ENCODE measurements at places on chromosomes 16 and 17. TPM values are rescaled to one million over a fixed set of nuclear protein-coding genes. Genes with fewer than 3 reads are reported as not detected.

- H3K27ac ChIP-seq: no peak overlapping the region
- no peak for DNase-seq
- H3K27me3 ChIP-seq: no peaks in the 10 kb centered on the region
- no peak overlapping the region for H3K4me3 ChIP-seq
Observed at GRCh38 chr16:18816286-18816685, 14.9 kb upstream of the ARL6IP1 start.

- H3K4me1 ChIP-seq: no peaks in the 10 kb centered on the region
- H3K4me3 ChIP-seq: no peak overlapping the region
- H3K27me3 ChIP-seq: no peaks in the 10 kb centered on the region
- DNase-seq: no peak
Observed at GRCh38 chr16:27759301-27759871, 209.4 kb downstream of the KATNIP start.

DNA sequence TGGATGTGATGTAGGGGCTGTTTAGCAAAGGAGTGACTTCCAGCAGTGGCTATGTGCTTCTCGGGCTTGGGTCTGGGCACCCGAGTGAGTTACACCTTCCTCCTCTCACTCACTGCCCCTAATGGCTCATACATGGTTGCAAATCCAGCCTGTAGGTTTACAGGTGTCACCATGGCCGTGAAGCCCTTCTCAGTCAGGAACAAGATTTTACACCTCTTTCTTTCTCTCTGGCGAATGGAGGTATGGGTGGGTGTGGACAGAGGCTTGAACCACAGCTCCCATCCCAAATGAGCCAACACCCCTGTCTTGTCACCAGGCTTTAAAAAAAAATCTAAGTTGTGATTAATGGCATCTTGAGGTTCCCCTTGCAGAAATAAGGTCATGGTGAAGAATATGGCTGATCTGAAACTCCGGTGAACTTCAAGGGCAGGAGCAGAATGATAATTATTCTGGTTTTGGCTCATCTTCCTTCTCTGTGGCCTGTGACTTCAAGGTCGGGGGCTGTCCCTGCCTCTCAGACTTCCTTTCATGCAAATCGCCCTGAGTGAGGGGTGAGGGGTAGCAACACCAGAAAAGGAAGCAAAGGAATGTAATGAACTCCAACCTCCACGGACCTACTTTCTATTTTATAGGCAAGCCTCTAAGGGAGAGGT is 331.2 kb downstream of the MAF start:
- DNase-seq: no peak
- H3K4me3 ChIP-seq: no peak overlapping the region
- H3K27ac ChIP-seq: no peak overlapping the region
- H3K36me3 ChIP-seq: no peaks in the 10 kb centered on the region
- peaks cover 3% of the 10 kb centered on the region for H3K4me1 ChIP-seq
- no peaks in the 10 kb centered on the region for H3K27me3 ChIP-seq

Gene KCNH4
- total RNA-seq: not detected

- peak; percentile 98 for DNase-seq
- no peaks in the 10 kb centered on the region for H3K4me1 ChIP-seq
- H3K4me3 ChIP-seq: peak overlapping the region; percentile 48
- H3K27ac ChIP-seq: no peak overlapping the region
Observed at GRCh38 chr16:83926726-83927397, 26.2 kb upstream of the OSGIN1 start.

- no peak for DNase-seq
- no peaks in the 10 kb centered on the region for H3K27me3 ChIP-seq
- no peaks in the 10 kb centered on the region for H3K36me3 ChIP-seq
- H3K27ac ChIP-seq: no peak overlapping the region
Observed at GRCh38 chr17:58936295-58936694, 170.4 kb downstream of the TRIM37 start.

DNA sequence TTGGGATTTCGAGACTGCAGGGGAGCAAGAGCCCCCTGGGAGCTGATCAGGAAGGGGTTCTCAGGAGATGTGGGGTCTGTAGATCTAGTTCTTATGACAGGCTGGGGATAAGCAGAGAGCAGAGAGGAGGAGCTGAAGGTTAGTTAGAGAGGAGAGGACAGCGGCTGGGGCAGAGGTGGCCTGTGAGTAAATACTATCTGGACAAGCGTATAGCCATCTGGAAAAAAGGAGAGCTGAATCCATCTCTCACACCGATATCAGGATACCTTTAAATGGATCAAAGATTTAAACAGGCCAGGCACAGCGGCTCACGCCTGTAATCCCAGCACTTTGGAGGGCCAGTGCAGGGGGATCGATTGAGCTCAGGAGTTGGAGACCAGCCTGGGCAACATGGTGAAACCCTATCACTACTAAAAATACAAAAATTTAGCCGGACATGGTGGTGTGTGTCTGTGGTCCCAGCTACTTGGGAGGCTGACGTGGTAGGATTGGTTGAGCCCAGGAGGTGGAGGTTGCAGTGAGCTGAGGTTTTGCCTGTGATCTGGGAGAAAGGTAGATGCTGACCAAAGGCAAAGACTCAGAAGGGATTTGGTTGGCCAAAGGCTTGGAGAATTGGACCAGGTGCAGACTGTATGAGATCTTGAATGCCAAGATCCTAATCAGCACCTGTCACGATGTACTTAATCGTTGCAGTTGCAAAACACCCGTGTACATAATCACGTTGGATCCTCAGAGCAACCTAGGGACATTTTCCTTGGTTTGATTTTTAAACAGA is 18.9 kb upstream of the SLC25A19 start:
- no peak for DNase-seq
- no peak overlapping the region for H3K4me3 ChIP-seq
- H3K27me3 ChIP-seq: no peaks in the 10 kb centered on the region
- H3K36me3 ChIP-seq: no peaks in the 10 kb centered on the region

DNA sequence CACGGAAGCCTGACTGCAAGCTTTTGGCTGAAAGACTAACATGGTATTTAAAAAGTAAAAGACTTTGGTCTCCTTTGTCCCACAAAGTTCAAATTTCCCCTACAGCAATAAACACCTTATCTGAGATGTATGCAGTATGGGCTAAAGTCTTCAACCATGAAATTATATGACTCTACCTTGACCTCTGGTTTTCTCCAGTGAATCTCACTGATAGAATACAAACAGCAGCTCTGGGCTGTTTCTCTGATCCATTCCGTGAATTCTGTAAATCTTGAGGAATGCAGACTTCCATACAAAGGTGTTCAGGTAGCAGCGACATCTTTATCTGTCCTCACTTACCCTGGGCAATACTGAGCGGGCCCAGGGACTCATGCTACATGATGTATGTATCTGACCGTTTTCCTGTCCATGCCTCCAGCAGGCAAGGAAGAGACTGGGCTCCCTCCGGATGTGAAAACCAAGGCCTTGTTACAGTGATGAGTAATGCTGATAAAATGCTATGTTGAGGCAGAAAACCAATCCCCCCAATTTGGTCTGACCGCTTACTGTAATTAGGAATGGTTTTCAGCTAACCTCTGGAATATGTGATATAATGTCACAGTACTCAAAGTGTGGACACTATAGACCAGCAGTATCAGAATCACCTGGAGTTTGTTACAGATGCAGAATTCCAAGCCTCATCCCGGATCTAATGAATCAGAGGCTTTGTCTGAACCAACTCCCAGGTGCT is 589.8 kb downstream of the HS3ST4 start:
- H3K36me3 ChIP-seq: no peaks in the 10 kb centered on the region
- H3K4me1 ChIP-seq: no peaks in the 10 kb centered on the region
- no peak overlapping the region for H3K4me3 ChIP-seq

DNA sequence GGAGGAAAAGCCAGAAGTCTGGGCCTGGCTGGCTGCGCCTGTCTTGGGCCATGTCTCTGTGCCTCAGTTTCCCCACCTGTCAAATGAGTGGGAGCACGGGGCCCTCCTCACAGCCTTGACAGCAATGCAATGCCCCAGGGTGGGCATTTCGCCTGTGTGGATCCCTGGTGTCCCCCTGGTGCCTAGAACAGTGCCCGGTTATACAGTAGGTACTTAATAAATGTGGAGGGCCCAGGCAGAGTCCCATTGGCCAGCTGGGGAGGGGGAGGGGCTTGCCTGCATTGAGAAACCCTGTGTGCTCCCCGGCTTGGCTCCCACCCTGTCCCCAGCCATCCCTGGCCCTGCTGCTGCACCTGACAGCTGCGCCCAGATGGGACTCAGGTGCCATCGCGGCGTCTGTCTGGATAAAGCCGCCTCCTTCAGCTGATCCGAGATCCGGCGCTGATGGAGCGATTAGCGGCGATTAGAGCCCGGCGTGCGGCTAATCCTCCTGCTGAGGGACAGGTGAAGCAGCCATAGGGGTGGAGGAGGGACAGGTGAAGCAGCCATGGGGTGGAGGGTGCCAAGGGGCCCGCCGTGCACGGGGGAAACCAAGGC is 12.4 kb downstream of the ZFPM1 start:
- no peak overlapping the region for H3K27ac ChIP-seq
- DNase-seq: no peak
- peaks cover 13% of the 10 kb centered on the region for H3K4me1 ChIP-seq
- no peaks in the 10 kb centered on the region for H3K27me3 ChIP-seq
- no peaks in the 10 kb centered on the region for H3K36me3 ChIP-seq

DNA sequence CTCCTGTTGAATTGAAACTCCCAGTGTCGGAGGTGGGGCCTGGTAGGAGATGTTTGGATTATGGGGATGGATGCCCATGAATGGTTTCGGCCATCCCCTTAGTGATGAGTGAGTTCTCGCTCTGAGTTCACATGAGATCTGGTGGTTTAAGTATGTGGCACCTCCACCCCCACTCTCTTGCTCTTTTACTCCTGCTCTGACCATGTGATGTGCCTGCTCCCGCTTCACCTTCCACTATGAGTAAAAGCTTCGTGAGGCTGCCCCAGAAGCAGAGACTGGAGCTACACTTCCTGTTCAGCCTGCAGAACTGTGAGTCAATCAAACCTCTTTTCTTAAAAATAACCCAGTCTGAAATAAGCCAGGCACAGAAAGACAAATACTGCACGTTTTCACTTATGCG is 512.4 kb downstream of the HS3ST4 start:
- no peaks in the 10 kb centered on the region for H3K4me1 ChIP-seq
- H3K36me3 ChIP-seq: no peaks in the 10 kb centered on the region
- H3K27me3 ChIP-seq: no peaks in the 10 kb centered on the region
- DNase-seq: no peak
- no peak overlapping the region for H3K27ac ChIP-seq
- H3K4me3 ChIP-seq: no peak overlapping the region

- DNase-seq: peak; percentile 95
- no peaks in the 10 kb centered on the region for H3K36me3 ChIP-seq
- H3K27me3 ChIP-seq: no peaks in the 10 kb centered on the region
- H3K4me3 ChIP-seq: no peak overlapping the region
- no peaks in the 10 kb centered on the region for H3K4me1 ChIP-seq
Observed at GRCh38 chr16:4358831-4359561, 7.9 kb upstream of the PAM16 start.

- no peaks in the 10 kb centered on the region for H3K36me3 ChIP-seq
- H3K27me3 ChIP-seq: no peaks in the 10 kb centered on the region
- no peak overlapping the region for H3K4me3 ChIP-seq
- peaks cover 6% of the 10 kb centered on the region for H3K4me1 ChIP-seq
- no peak overlapping the region for H3K27ac ChIP-seq
Observed at GRCh38 chr16:23283571-23283970, 18.5 kb upstream of the SCNN1B start.

DNA sequence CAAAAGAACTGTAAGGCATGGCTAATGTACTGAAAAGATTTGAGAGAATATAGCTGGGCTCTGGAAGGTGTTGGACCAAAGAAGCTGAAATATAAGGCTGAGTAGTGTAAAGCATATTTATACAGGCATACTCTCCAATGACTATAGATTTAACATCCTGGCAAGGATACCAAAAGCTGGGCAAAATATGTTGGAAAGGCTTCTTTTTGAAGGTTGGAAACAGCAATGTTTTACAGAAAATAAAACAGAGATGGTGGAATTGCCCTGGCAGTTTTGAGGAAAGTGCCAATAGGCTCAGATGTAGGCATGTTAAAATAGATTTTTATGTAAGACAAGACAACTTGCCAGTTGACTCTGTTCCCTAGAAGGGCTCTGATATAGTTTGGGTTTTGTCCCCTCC is 184.1 kb upstream of the SHISA6 start:
- H3K4me3 ChIP-seq: no peak overlapping the region
- H3K36me3 ChIP-seq: no peaks in the 10 kb centered on the region
- H3K27me3 ChIP-seq: no peaks in the 10 kb centered on the region
- H3K27ac ChIP-seq: no peak overlapping the region

- H3K27ac ChIP-seq: no peak overlapping the region
- H3K4me1 ChIP-seq: no peaks in the 10 kb centered on the region
- H3K36me3 ChIP-seq: no peaks in the 10 kb centered on the region
Observed at GRCh38 chr17:47882247-47882646, 13.8 kb upstream of the SP2 start.

- no peak overlapping the region for H3K4me3 ChIP-seq
- H3K36me3 ChIP-seq: peaks cover 51% of the 10 kb centered on the region
- no peaks in the 10 kb centered on the region for H3K27me3 ChIP-seq
- no peak overlapping the region for H3K27ac ChIP-seq
- DNase-seq: peak; percentile 82
Observed at GRCh38 chr17:2634361-2634960, 41.0 kb downstream of the PAFAH1B1 start.

Gene OTOP3
- not detected for total RNA-seq

DNA sequence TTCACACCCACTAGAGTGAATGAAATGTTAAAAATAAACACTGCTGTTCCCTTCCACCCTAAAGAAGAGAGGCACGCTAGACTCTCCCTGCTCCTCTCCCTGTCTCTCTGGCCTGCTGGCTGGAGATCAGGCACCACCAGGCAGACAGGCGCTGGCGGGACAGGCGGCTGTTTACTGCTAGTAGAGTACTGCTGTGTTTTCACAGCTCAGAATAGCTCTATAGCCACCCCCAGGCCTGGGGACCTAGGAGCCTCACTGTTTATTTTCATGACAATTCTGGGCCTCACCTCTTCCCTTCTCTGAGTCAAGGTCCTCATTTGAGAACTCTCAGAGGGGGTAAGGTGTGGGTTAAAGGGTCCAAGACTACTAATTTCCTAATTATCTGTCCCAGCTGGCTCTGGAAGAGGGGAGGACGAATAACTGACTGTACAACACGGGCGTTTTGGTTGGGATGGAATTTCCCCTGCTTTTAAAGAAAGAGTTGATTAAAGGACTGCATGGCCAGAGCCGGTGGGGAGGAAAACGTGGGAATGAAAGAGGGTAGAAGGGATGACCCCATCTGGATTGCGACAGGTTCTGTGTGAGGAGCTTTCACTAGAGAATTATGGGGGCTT is 9.0 kb upstream of the G6PC1 start:
- H3K27me3 ChIP-seq: no peaks in the 10 kb centered on the region
- H3K4me3 ChIP-seq: no peak overlapping the region
- H3K4me1 ChIP-seq: peaks cover 5% of the 10 kb centered on the region
- no peak overlapping the region for H3K27ac ChIP-seq

Gene ZSCAN10
- total RNA-seq: 70.0 TPM

Gene RPRML
- total RNA-seq: 0.36 TPM

- no peak overlapping the region for H3K27ac ChIP-seq
- H3K4me1 ChIP-seq: no peaks in the 10 kb centered on the region
- no peak for DNase-seq
Observed at GRCh38 chr16:48295488-48296281, 48.3 kb upstream of the ABCC11 start.

- H3K4me1 ChIP-seq: no peaks in the 10 kb centered on the region
- DNase-seq: peak; percentile 43
- no peak overlapping the region for H3K27ac ChIP-seq
- H3K36me3 ChIP-seq: no peaks in the 10 kb centered on the region
- no peak overlapping the region for H3K4me3 ChIP-seq
Observed at GRCh38 chr16:55044201-55044975, 113.7 kb downstream of the IRX5 start.

- no peak overlapping the region for H3K27ac ChIP-seq
- H3K4me3 ChIP-seq: no peak overlapping the region
- H3K27me3 ChIP-seq: no peaks in the 10 kb centered on the region
- no peaks in the 10 kb centered on the region for H3K36me3 ChIP-seq
- DNase-seq: no peak
- no peaks in the 10 kb centered on the region for H3K4me1 ChIP-seq
Observed at GRCh38 chr16:88746506-88746905, 38.5 kb downstream of the PIEZO1 start.

Data from endodermal cell (in vitro differentiated cells).